ENCODE measurements at places on chromosomes 12 and 14.

DNA sequence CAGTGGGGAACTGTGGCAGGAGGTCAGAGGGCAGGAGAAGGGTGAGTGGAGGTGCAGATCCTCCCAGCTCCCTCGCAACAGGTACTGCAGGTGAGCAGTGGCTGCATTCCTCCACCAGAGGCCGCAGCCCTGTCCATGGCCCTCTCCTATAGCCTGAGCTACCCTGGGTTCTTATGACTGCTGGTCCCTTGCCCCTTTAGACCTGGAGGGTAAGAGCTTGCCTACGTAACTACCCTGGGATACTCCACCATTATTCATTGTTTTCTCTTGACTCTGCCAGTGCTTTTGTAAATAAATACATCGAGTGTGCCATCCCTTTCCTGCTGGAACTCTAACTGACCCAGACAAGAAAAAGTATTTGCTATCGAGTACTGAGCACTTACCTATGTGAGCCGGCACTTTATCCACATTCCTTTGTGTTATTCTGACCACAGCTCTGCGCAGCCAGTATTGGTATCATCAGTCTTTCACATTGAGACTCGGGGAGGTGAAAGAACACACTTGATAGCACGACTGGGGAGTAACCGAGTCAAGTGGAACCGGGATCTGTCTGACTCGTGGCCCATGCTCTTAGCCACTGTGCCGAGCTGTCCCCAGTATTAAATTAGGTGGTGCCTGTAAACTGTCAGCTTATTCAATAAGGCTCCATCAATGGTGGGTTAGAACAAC, 38.5 kb downstream of the LTBP2 start:
- no peak for DNase-seq

DNA sequence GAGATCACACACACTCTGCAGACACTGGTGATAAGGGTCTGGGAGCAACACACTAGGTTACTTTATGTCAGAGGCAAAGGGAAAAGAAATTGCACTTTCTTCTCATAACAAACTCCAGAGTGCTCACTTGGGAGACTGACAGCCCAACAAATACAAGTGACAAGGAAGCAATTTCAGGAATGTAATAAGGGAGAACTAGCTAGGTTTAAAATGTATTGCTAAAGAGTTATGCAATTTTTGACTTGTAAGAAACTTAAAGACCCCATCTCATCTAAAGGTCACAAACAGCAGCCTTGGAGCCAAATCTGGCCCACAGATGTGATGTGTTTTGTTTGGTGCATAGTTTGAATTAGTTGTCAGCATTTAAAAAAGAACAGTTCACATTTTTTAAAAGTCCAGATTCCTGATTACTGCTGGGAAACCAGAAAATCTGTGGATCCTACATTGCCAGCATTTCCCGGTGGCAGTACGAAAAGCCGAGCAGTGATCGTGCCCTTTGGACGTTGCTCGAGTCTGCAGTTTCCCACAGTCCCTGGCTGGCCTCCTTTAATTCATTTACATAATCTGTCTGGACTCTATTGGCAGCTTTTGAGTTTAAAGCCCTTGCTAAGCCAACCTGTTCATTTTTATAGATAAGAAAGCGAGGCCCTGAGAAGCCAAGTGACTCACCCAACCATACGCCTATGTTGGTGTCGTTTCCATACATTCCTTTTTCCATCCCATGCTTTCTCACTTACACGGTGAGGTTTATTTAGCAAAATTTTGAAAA, 42.0 kb upstream of the ETV6 start:
- DNase-seq = no peak

DNA sequence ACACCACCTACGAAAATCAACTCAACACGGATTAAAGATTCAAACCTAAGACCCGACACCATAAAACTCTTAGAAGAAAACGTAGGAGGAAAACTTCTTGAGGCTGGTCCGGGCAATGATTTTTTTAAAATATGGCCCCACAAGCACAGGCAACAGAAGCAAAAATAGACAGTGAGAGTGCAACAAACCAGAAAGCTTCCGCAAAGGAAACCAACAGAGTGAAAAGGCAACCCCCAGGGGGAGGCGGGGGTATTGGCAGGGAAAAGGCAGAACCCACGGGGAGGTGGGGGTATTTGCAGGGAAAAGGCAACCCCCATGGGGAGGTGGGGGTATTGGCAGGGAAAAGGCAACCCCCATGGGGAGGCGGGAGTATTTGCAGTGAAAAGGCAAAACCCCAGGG, 20.5 kb upstream of the FBRSL1 start:
- no peak for DNase-seq

- no peak for DNase-seq
These were observed 60.0 kb downstream of the NCOR2 start for GRCh38 chr12:124507188-124508109.

DNA sequence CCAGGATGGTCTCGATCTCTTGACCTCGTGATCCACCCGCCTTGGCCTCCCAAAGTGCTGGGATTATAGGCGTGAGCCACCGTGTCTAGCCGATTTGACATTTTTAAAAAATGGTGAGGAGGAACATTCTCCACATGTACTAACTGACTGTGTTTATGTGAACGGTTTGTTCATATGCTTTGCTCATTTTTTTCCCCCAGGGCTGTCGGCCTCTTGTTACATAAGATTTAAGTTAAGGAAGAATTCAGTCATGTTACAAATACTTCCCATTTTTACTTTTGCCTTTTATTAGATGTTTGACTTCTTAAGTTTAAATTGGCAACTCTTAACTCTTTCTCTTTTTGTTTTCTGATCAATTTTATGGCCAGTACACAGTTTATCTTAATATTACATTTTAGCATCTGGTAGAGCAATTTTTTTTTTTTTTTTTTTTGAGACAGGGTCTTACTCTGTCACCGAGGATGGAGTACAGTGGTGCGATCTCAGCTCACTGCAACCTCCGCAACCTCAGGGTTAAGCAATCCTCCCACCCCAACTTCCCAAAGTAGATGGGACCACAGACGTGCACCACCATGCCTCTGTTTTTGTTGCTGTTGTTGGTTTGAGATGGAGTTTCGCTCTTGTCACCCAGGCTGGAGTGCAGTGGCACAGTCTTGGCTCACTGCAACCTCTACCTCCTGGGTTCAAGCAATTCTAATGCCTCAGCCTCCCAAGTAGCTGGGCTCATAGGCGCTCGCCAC, 9.6 kb downstream of the GNS start:
- DNase-seq = no peak

DNA sequence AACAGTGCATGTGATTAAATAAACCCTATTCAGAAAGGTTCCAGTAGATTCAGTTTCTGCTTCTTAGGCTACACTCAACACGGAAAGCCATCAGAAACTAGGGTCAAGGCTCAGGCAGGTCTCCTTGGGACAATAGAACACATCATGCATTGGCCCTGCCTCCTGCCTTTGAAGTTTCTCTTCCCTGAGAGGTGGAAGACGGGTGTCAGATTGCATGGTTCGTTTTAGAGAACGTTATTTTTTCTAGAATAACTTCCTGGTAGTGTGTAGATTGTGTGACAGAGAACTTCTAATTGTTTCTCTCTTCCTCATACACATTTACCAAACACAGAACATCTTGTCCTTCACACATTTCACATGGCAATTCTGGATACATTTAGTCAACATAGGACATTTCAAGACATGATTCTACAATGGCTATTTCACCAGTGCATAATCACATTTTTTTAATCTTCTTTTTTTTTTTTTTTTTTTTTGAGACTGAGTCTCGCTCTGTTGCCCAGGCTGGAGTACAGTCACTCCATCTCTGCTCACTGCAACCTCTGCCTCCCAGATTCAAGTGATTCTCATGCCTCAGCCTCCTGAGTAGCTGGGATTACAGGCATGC, 106.6 kb upstream of the AMN1 start:
- DNase-seq = no peak

- DNase-seq = no peak
These were observed 17.5 kb upstream of the ISM2 start for GRCh38 chr14:77516126-77516525.

- DNase-seq = no peak
These were observed 707.7 kb upstream of the NOVA1 start for GRCh38 chr14:27305441-27305945.

GRCh38 chr12:52988898-52989297, 17.4 kb upstream of the EIF4B start:
- DNase-seq = no peak

DNA sequence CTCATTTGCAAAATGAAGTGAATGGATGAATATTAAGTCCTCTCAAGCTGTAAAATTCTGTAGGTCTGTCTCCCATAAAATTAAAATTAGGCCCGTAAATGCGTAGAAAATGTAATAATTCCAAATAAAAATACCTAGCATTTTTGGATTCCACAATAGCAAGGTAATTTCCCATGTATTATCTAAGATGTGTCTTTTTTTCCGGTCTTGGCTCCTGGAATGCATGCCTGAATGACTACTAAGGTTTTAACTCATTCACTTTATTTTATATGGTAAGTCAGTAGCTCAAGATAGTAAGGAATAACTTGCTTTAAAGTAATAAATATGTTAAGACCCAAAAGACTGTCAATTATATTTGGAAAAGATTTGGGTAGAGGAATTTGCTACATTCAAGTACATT, 11.1 kb downstream of the TXNRD1 start:
- no peak for DNase-seq

- DNase-seq = no peak
These were observed 841.5 kb upstream of the FLRT2 start for GRCh38 chr14:84688297-84689025.

DNA sequence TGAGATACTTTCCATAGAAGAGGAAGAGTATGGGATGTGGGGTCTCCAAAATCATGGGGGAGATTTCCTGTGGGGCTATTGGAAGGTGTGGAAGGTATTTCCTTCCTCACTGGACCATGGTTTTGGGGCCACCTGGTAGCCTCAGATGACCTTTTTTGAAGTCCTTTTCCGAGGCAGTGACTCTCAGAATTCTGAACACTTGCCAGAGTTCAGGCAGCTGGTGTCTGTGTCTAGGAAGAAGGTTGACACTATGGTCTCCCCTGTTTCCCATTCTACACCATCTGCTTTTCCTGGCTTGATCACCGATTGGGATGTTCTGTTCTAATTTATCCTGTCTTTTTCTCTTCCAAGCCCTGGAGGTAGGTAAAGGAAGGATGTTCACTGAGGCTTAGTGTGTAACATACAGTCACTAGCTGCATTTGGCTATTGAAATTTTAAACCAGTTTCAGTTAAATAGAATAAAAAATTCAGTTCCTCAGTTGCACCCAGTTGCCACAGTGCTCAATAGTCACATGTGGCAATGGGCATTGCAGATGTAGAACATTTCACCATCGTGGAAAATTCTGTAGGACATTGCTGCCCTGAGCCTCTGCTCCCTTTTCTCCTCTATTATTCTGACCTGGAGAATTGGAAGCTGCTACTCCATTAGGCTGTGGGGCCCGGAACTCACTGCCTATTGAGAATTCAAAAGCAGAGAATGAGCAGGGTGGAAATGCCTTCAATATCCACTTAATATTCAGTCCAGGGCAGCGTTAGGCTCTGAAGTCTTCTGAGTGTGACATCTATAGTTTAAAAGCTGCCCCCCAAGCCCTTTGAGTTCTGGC, 11.0 kb upstream of the PLEKHG3 start:
- DNase-seq = no peak

- no peak for DNase-seq
These were observed 15.4 kb upstream of the IFI27L2 start for GRCh38 chr14:94144765-94145164.

- no peak for DNase-seq
These were observed 110.9 kb upstream of the PLXNC1 start for GRCh38 chr12:94037444-94037843.

GRCh38 chr14:34038358-34039057, 87.6 kb upstream of the EGLN3 start:
- DNase-seq = no peak

- no peak for DNase-seq
These were observed 29.8 kb downstream of the FIGNL2 start for GRCh38 chr12:51818566-51819300.

GRCh38 chr14:52119030-52119429, 50.2 kb upstream of the NID2 start:
- DNase-seq = no peak

- no peak for DNase-seq
These were observed 6.1 kb upstream of the LRTM2 start for GRCh38 chr12:1814266-1814665.

GRCh38 chr14:104014764-104015163, 70.7 kb upstream of the ASPG start:
- no peak for DNase-seq

- no peak for DNase-seq
These were observed 82.9 kb downstream of the MAP1LC3B2 start for GRCh38 chr12:116642106-116642505.

DNA sequence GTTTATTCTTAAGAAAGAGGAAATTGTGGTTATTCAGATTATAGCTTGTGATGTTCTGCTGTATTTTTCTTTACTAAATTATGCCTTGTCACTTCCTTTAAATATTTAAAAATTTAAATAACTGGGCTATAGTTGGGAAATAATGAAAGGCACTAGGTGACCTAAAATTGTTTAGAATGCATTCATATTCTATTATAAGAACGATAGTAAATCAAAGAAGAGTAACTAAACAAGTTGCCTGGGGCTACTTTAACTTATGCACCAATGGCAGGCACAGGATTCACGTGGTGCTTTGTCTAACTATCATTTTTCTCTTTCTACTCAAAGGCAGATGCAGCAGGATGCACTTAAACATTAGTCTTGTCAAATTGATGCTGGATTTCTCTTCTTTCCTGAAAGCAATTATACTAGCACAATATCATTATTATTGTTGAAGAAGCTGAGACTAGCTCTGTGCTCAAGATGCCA, 190.7 kb upstream of the PPFIA2 start:
- no peak for DNase-seq

GRCh38 chr14:68440820-68441219, 352.0 kb downstream of the ZFP36L1 start:
- no peak for DNase-seq

DNA sequence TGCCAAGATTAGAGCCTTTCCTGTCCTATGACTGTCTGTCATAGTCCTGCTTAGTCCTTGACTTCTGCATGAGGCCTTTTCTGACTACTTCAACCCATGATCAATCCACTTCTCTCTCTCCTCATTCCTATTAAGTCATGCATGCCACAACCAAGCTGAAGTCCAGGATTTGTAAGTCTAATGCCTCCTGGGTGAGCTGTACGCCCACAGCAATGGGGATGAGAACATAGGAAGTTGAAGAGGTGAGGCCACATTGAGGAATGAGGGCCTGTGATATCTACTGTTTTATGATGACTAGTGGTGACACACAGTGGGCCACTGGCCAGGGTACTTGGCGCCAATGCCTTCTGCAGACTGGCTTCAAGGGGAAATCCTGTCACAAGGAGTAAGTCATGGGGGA, 994.1 kb upstream of the TMEM132C start:
- no peak for DNase-seq

Measured in cortex of kidney (tissue), 1 donor.